ENCODE measurements at places on chromosomes 11 and 22.

GRCh38 chr11:90223248-90223585 is 368 bp upstream of the CHORDC1 start:
- no peak for DNase-seq

GRCh38 chr11:129146191-129146590 is 45.9 kb downstream of the ARHGAP32 start:
- peak; percentile 6 for DNase-seq

DNA sequence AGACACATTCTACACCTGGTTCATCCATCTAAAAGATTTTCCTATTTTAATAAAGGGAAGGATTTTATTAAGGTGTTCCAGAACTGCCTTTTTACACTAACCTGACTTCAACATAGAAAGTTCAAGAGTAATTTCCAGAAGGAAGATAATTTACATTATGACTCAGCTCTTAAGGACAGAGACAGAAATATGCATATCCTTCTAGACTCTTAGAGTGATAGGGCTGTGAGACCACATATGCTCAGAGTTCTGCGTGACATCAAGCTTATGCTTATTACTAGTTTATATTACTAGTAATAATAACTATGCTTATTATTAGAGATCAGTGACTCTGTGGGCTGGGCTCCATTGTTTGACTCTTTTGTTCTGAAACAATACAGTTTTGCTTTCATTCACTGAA is 4.6 kb downstream of the PDGFD start:
- DNase-seq = no peak

GRCh38 chr11:83523676-83524075 is 237.5 kb upstream of the CCDC90B start:
- no peak for DNase-seq

- peak; percentile 49 for DNase-seq
Measured at GRCh38 chr11:79437278-79437980, 3.4 kb downstream of the TENM4 start.

DNA sequence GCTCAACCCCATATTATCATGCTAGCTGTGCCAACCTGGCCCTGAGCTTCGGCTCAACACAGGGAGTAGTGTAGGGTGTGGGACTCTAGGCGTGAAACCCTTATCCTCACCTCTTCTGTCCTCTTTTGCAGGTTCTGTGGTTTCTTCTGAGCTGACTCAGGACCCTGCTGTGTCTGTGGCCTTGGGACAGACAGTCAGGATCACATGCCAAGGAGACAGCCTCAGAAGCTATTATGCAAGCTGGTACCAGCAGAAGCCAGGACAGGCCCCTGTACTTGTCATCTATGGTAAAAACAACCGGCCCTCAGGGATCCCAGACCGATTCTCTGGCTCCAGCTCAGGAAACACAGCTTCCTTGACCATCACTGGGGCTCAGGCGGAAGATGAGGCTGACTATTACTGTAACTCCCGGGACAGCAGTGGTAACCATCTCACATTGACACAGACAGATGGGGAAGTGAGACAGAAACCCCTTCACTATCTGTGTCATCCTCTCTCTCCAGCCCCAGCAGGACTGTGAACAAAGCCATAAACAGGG is 76.4 kb downstream of the GGTLC2 start:
- DNase-seq = peak; percentile 57

DNA sequence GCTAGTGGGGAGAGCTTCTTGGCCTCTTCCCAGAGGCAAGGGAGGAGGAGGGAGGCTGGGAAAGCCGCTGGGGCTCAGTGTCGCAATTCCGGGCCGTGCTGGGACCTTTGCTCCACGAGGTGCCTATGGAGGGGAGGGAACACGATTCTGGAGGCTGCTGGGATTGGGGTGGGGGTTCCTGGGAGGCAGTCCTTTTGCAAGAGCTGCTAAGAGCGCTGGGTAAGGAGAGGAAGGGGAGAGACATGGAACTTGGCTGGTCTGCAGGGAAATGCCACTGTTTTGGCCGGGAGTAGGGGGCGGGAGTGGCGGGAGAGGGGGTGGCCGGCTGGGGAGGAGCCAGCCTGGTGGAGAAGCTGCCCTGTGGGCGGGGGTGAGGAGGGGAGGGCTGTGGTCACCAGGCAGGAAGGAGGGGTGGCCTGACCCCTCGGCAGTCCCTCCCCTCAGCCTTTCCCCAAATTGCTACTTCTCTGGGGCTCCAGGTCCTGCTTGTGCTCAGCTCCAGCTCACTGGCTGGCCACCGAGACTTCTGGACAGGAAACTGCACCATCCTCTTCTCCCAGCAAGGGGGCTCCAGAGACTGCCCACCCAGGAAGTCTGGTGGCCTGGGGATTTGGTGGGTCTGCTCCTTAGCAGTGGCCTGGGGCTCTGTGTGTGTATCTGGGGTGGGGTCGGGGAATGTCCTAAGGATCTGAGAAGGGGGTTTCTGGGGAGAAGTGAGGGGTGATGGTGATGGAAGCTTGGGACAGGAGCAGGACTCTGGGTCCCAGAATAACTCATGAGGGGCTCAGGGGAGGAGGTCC is at the start of gene NR1H3:
NR1H3 (plus strand) TSS at position 480 of the 800 bp plus-strand sequence. CDS start 1,221 bp downstream, outside the sequence.
- DNase-seq = peak; percentile 73

- DNase-seq = no peak
Measured at GRCh38 chr11:61769169-61769920, 16.9 kb downstream of the MYRF start.

DNA sequence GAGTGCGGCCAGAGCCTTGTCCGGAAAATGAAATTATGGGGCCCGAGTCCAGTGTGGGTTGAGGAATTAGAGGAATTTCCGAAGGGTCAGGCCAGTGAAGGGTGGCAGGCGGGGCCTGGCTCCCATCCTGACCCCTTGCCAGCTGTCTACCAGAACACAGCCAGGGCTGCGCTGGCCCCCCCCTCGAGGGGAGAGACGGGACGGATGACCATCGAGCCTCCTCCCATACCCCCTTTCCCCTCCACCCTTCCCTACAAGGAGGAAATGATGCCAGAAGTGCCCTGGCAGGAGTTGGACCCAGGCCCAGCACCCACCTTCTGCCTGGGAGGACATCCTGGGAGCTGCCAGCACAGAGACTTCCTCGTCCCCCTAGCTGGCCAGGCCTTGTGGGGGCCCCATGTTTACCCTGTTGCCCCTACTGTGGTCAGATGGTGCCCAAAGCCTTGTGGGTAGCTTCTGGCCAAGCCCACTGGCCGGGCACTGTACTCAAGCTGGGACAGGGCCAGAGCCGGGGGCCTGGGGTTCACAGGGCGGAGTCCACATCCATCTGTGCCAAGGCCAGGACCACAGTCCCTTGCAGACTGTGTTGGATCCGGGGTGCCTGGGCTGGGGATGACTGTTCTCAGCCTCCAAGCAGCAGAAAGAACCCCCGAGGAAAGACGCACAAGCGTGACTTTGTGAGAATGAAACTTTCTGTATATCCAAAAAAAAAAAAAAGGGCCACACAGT is 20.8 kb downstream of the ARVCF start:
- DNase-seq = no peak
